ENCODE measurements at places on chromosomes 12 and 14.

- no peak for DNase-seq
Measured at GRCh38 chr12:110661337-110661972, 27.5 kb downstream of the HVCN1 start.

- DNase-seq = no peak
Measured at GRCh38 chr12:40634517-40635131, 57.6 kb upstream of the CNTN1 start.

DNA sequence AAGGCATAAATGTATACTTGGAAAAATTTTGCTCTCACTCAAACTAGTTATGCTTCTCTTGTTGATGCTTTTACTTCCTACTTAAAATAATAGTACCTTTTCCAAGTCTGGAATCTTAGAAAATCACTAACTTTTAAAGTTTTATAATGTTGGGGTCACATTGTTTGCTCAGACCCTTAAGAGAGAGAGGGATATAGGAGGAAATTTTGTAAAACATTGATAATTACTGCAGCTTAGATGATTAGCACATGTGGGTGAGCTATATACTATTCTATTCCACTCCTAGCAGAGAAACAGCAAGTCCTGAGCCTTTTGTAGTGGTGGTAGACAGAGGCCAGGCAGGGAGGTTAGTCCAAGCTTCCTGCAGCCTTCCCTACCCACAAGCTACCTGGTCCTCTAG lies 13.4 kb downstream of the EID3 start:
- DNase-seq = no peak

GRCh38 chr14:36226164-36226563 lies 49.6 kb upstream of the PTCSC3 start:
- no peak for DNase-seq

DNA sequence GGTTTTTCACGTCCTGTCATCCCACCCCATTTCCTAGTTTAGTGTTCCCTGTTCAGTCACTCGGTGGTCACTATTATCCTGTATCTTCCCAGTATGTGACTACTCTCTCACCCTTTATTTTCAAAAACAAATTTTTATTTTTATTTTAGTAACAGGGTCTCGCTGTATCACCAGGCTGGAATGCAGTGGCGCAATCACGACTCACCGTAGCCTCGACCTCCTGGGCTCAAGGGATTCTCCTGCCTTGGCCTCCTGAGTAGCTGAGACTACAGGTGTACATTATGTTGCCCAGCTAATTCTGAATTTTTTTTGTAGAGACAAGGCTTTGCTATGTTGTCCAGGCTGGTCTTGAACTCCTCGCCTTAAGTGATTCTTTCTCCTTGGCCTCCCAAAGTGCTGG lies 20.1 kb upstream of the PRICKLE1 start:
- no peak for DNase-seq

DNA sequence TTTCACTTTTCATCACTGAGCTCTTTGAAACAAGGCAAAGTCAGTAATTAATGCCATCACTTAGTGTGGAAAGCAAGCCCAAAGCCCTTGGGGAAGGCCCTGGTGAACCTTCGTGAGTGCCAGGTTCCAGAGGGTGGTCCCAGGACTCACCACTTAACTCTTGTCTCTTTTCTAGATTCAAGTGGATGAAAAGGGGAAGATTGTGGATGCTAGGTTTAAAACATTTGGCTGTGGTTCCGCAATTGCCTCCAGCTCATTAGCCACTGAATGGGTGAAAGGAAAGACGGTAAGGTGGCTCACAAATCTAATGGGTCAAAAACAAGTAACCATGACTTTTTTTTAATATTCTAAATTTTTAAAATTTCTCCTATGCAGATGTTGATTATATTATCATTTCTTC lies 2.8 kb downstream of the ISCU start:
- no peak for DNase-seq

DNA sequence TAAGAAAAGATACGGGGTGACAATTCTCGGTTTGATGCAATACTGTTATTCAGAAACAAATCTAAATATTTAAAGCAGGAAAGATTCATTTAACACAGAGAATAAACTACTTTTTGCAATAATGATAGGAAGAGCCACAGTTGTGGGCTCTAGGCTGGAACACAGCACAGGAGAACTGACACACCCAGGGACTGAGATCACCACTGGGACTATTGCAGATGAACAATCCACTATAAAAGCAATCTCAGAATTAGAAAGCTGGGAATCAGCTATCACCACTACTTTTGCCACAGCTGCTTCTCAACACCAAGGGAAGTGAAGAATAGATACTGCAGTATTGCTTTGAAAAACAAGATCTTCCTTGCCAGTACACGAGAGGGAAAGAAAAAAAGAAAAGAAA lies 4.1 kb upstream of the PIK3C2G start:
- no peak for DNase-seq

DNA sequence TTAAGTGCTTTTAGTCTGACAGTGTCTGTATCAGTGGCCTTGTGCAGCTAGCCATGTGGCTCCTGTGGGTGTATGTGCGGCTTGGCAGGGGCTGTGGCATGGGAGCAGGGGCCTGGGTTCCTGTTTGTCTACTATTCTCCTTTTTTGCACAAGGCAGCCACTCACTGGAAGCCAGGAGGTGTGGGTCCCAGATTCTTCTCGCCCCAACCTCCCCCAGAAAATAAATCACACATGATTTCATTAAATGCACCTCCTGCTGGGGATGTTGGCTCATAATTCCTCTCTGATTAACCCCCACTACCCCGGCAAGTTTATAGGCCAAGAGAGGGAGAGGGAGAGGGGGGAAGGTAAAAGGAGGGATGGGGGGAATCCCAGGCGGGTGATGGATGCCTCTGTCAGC lies 17.6 kb downstream of the CALCOCO1 start:
- no peak for DNase-seq

GRCh38 chr12:132154941-132155770 lies 10.9 kb downstream of the NOC4L start:
- DNase-seq = no peak

- DNase-seq = no peak
Measured at GRCh38 chr12:45124485-45125155, 73.7 kb upstream of the DBX2 start.

GRCh38 chr12:21369141-21369980 lies 3.3 kb upstream of the IAPP start:
- no peak for DNase-seq

DNA sequence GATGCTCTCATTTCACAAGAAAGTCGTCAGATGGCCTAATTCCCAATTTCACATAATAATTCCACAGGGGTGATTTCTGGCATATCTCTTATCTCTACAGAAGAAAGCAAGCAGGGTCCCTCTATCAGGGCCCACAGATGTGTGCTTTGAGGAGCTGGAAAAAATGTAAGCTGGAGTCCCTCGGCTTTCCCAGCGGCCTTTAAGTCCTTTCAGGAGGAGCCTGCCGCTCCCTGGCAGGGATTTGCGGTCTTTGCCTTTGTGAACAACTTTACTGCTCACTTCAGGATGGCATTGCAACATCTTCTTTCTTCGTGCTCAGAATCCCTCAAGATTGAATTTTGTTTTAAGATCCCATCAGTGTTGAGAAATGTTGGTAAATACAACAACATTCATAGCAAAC lies 83.0 kb downstream of the FZD10 start:
- DNase-seq = no peak

- no peak for DNase-seq
Measured at GRCh38 chr14:40340708-40341107, 908.5 kb upstream of the FBXO33 start.

GRCh38 chr12:48198672-48198971 lies 4.5 kb downstream of the OR10AD1 start:
- DNase-seq = no peak

DNA sequence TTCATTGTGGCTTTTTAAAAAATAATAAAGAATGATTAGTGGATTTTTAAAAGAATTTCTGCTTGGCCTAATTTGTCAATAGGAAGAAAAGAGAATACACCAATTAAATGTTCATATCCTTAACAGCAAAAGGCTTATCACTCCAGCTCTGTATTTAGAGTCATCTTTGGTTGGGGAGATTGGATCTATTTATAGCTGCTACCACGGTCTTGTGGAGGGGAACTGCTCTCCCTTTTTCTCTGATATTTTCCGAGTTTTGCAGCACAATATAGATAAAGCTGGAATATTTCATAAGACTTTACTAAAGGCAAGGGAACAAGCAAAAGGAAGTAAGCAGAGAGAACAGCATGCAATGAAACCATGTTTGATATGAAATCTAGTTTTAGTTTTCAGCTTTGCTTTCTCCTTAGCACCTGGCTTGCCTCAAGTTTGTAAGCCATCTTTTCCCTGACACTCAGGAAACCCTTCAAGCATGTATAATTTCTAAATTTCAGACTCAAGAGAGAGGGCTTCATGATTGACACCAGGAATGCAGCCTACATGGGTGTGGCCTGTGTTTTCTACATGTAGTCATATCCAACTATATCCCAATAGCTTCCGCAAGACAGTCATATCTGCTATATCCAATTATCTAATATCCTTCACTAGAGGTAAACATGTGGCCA lies 35.2 kb downstream of the BRMS1L start:
- DNase-seq = no peak

DNA sequence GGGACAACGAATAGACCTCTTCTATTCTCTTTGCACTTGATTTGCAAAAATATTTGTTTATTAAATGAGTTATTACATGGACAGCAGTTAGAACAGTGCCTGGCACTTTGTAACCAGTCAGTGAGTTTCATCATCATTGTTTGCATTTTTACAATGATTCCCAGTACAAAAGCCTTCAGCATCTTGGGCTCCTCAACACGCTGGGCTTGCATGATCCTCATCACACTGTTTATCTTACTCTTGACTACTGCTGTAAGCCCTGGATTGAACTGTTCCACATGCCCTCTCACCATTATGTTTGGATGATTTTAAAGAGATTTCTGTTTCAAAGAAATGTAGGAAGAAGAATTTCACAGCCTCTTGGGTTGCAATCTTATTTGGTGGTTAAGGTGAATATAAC lies 204.3 kb downstream of the PELI2 start:
- no peak for DNase-seq

GRCh38 chr12:106343214-106343528 lies 14.4 kb upstream of the POLR3B start:
- no peak for DNase-seq

GRCh38 chr14:103546652-103547454 lies 15.6 kb downstream of the BAG5 start:
- DNase-seq = peak; percentile 63

Data from hypothalamus (tissue), 51 donors.